NCI-H1105 (cell line): ENCODE measurements at places on chromosomes 3 and 15.
A peak's percentile ranks its signal among the peaks of the same experiment; 100 is the strongest.

DNA sequence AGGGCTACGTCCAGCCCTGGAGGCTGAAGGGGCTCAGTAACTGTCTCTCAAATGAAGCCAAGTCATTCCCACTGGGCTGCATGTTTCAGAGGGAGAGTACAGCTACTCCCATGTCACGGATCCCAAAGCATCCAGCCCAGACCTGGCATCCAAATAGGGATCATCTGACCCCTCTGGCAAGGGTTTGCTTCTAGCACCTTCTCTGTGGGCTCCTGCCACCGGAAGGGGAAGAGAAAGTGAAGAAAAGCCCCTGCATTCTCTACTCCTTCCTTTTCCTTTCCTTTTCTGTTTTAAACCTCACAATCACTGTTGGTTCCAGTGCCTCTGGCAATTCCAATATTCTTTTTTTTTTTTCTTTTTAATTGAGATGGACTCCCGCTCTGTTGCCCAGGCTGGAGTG lies 64.5 kb upstream of the CTSH start:
- no peak for DNase-seq

DNA sequence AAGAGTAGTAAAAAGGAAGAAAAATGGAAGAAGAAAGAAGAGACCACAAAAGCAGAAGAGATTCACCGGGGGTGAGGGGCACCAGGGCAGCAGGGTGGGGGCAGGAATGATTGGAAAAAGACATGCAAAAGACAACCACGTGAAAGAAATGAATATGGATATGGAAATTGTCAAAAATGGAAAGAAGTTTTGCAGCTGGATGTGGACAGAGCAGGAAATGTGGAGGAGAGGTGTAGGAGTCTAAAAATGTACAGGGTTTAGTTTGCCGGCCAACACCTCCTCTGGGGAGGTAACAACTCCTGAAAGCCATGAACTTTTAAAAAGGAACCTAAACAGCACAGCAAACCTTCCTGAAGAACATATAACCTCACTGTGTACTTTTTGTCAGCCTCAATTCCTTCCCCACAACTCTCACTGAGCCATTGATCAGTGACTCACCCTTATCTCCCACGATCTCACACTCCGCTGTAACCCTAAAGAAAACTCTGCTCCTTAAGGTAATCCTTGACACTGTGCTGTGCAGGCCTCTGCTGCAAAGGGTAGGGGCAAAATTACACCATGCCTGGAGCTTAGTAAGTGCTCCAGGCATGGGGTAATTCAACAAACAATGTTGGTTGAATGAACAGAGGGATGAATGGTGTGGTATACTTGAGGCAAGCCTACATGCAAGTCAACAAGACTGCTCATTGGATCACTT lies 100.2 kb upstream of the BOC start:
- no peak for DNase-seq

GRCh38 chr3:146160321-146160963 lies 542 bp downstream of the PLOD2 start:
- DNase-seq, result peak; percentile 68

- no peak for DNase-seq
Observed at GRCh38 chr3:65877160-65877559, 161.6 kb downstream of the MAGI1 start.

GRCh38 chr15:60916032-60916678 lies 312.9 kb downstream of the RORA start:
- DNase-seq, result no peak

DNA sequence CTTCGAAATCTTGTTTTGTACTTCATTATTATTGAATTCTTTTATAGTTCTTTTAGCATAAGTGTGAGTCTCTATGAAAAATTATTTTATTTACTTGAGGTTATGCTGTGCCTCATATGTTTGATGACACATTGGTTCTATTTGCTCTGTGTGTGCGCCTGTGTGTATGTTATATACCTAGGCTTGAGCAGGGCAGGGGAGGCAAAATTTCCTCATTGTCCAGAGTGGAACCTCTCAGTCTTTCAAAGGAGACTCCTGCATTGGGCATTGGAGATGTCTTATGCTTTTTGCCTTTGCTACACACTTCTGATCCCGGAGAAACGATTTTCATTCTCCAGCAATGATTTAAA lies 58.4 kb downstream of the ALCAM start:
- DNase-seq, result no peak

- DNase-seq, result no peak
Observed at GRCh38 chr3:180633722-180634121, 31.8 kb downstream of the TTC14 start.

GRCh38 chr3:73469331-73469730 lies 155.4 kb downstream of the PDZRN3 start:
- DNase-seq, result no peak

GRCh38 chr3:156910022-156910421 lies 83.9 kb downstream of the LEKR1 start:
- no peak for DNase-seq

DNA sequence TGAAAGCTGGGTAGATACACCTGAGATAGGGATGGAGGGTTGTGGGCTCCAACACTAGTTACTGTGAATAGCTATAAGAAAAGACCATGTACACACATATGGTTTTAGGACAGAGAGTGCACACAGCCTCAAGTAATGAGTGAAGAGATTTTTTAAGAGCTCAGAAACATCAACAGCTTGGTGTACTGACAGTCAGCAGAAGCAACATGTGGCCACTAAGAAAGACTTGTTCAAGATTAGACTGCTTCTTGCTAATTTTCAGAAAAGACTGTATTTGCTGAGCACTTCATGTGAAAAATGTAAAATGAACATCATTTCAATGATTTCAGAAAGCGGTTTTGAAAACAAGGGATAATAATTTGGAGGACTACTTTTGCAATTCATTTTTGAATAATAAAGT lies 10.3 kb downstream of the ANKRD28 start:
- no peak for DNase-seq

- DNase-seq, result no peak
Observed at GRCh38 chr15:28886431-28887338, 911 bp downstream of the APBA2 start.

DNA sequence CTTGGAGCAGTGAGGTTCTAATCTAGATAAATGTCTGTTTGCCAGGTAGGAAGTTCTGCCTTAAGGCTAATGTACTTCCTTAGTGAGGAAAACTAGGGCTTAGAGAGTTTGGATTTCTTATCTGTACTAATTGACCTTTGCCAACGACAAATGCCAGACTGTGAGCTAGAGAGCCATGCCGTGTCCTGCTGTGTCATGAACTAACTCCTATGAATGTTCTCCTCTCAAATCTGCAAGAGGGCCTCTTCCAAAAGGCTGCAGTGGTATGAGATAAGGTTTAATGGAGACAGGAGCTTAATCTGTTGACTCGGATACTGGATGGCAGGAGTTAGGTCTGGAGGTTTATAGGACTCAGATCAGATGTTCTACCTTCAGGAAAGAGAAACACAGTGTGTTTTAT lies 524.9 kb downstream of the NTRK3 start:
- no peak for DNase-seq

GRCh38 chr15:60392601-60392985 lies 5.2 kb downstream of the ANXA2 start:
- no peak for DNase-seq

DNA sequence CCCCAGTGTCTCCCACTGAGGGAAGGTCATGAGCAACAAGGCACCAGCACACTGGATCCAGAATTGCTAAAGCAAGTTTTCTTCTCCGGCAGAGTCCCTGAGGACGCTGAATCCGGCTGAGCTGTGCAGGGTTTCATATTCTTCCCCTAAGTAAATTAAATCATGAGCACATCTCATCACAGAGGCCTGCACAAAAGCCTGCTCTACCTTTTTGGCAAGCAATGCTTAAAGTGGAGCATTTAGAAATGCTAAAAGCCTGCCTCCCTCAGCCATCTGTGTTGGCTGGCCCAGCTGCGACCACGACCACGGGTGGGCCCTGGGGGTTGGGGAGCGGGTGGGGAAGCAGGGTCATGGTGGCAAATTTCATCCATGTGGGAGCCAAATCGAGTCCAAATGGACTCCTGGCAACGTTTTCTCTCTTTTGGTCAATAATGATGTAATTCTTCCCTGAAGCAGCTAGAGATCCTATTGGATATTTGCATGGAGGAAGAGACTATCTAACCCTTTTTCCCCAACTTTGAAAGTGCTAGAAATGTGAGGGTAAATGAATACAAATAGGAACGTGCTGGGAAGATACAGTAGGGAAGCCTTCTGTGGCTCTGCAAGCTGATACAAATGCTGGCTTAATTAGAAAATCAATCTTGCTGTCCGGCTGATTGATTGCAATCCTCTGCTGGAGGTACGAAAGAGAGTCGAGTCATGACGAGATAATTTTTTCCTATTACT lies 532.8 kb upstream of the TBL1XR1 start:
- DNase-seq, result no peak

GRCh38 chr3:133662278-133662651 lies 524 bp upstream of the TOPBP1 start:
- no peak for DNase-seq

DNA sequence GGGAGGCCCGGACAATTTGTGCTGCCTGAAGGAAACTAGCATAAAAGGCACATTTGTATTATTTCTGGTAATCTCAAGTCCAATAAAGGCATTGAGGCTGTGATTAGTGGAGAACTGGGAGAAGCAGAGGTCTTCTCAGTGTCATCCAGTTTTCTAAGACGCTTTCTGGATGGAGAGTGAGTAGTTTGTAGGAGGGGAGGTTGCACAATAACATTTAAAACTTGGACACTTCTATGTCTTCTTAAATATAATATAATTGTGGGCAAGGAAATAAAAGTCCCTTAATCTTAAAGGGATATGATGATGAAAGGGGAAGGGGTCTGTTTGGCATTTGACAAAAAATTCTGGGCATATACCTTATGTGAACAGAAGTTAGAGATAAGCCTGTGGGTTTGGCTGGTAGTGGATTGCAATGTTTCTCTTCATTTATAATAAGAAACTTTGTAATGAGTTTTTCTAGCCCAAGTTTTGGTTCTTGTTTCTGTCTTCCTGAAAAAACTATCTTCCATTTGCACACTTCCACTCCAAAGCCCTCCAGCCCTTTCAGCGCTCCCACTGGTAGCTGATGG lies 291.6 kb upstream of the TGFBR2 start:
- DNase-seq, result no peak

DNA sequence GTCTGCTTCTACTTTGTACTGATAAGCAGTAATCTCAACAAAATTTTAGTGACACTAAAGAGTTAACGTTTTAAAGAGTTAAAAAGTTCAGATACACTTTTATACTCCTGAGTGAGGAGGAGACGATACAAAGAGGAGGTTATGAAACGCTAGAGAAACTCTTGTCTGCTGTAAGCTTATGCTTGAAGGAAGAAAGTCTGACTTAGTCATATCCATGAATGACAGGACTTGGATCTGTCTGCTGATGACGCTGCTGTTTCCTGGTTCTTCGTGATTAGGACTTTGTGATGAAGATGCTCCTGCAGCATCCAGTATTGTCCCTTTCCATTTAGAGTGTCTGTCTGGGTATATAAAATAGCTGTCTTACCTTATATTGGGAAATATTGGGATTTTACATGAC lies 15.8 kb downstream of the TCF12 start:
- no peak for DNase-seq

DNA sequence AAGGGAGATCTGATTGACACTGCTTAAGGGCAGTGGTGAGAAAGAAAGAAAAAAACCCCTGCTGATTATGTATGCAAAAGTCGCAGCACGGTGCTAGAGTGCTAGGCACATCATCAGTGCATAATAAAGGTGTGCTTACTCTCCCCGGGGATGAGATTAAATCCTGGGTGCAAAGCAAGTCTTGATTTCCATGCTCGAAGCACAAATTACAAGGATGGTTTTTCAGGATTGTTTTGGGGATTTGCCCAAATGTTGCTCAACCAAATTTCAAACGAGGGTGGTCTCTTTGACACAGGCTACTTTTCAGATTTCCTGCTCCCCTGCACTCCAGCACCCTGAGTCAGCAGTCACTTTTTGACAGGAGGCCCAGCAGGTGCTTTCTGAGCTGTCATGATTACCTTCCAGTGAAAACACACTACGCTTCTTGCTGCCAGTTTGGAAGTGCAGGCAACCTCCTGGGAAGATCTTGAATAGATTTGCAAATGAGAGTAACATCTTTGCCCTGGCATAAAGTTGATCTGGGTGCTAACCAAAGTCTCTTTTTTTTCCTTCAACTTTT lies 167.5 kb upstream of the TRIM42 start:
- DNase-seq, result no peak

GRCh38 chr3:3038201-3038991 lies 71.8 kb downstream of the IL5RA start:
- DNase-seq, result no peak

- DNase-seq, result no peak
Observed at GRCh38 chr3:21505711-21506460, 245.1 kb downstream of the ZNF385D start.

- DNase-seq, result no peak
Observed at GRCh38 chr3:25888892-25889524, 99.1 kb downstream of the OXSM start.

DNA sequence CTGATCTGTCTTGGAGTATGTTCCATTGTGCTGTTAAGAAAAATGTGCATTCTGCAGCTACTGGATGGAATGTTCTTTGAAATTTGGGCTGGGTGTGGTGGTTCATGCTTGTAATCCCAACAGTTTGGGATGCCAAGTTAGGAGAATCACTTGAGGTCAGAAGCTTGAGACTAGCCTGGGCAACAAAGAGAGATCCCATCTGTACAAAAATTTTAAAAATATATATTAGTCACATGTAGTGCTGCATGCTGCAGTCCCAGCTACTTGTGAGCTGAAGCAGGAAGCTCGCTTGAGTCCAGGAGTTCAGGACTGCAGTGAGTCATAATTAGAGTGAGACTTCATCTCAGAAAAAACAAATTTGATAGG lies 62.8 kb upstream of the PLSCR4 start:
- DNase-seq, result no peak

- DNase-seq, result peak; percentile 49
Observed at GRCh38 chr3:169661361-169662131, 2.0 kb downstream of the MECOM start.

DNA sequence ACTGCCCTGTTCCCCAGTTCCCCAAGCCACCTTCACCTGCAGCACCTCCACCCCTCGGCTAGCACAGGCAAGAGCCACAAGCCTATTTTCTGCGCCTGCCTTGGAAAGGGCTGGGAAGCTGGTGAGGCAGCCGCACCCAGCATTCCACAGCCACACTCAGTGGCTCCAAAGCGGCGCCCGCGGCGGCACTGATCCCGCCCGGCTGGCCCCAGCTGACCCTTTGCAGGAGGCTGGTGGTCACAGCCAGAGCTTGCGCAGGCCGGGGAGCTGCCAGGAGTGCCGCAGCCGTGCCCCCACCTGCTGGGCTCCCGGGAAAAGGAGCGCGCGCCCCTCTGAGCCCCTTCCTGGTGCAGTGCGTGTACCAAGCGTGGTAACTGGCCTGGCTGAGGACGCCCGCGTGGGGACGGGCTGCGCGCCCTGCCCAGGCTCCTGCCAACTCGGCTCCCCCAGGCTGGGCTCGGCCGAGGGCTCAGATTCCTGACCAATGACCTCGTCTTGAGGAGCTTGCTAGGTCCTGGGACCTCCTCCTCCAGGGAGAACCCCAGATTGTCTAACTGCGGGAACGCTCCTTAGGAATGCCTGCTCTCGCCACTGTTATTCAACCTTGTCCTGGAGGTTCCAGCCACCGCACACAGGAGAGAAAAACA lies 13.3 kb downstream of the GRAMD2A start:
- no peak for DNase-seq
